ENCODE measurements at places on chromosomes 7 and 10.

GRCh38 chr10:29131952-29132547, 156.8 kb upstream of the LYZL1 start:
- DNase-seq: peak; percentile 88

DNA sequence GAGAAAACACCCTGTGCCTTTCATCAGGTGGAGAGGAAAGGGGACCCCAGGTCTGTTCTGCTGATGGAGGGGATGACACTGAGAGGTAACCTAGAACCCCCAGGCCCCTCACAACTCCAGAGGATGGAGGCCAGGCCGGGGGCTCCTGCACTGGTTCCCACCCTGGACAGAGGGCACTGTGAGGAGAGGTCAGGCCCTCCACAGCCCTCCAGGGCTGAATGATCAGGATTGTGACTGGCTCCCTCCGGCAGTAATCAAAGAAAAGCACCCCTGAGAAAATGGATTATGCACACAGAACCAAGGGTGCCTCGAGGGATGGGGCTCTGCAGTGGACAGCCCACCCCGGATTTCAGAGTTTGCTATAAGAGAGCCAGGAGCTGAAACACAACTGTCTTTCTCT, 502.8 kb downstream of the TCERG1L start:
- no peak for DNase-seq

DNA sequence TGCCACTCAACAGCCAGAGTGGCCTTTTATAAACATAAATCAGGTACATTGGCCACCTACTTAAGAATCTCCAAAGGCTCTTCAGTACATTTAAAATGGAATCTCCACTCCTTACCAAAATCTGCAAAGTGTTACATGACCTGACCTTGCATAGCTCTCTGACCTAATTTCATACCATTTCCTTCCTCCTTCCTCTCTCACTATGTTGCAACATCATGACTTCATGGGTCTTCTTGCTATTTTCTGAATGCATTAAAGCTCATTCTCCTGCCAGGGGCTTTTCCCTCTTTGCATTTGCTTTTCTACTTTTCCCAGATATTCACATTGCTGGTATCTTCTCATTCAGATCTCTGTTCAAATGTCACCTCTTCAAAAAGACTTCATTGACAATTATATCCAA, 22.1 kb upstream of the PPP1R17 start:
- DNase-seq: no peak

DNA sequence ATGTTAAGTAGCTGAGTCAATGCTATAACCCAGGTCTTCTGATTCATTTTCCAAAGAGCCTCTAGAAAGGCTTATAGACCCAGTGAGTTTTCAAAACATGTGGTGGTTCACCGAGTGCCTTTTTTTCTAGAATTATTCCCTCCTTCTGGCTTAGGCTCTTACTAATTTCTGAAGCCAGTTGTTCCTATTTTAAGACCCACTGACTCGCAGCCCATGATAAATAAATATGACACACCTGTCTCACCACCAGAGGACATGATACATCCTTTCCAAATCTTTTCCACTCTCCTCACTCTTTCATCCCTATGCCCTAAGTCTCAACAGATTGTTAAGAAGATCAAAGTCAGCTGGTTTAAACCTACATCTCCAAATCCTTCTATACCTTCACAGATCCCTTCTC, 126.0 kb upstream of the WNT16 start:
- no peak for DNase-seq

DNA sequence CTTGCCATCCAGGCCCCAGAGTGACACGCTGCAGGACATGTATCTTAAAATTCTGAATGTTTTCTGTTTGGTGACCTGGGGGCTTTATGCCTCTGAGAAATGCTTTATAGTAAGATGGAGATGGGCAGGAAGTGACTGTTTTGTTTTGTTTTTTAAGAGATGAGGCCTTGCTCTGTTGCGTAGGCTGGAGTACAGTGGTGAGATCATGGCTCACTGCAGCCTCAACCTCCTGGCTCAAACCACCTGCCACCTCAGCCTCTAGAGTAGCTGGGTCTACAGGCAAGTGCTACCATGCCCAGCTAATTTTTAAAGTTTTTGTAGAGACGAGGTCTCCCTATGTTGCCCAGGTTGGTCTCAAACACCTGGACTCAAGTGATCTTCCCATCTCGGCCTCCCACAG, 20.6 kb downstream of the ZNF777 start:
- DNase-seq: no peak

DNA sequence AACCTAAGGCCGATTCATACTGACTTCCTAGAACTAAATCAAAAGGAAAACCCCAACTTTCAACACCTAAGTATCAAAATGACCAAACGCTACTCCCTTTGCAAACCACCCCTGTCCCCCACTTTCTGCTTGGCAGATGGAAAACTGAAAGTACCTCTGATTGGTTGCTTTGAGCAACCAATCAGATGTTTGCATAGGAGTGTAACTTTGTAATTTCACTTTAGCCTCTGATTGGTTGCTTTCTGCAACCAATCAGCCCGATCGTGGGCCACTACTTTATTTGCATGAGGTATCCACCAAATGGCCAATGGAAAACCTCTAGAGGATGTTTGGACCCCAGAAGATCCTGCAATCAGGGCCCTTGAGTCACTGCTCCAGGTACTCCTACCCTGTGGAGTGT, 12.3 kb upstream of the SNX10 start:
- DNase-seq: peak; percentile 54

GRCh38 chr7:746155-747061, 19.3 kb upstream of the PRKAR1B start:
- no peak for DNase-seq

GRCh38 chr7:16293669-16294425, 127.5 kb downstream of the CRPPA start:
- no peak for DNase-seq

DNA sequence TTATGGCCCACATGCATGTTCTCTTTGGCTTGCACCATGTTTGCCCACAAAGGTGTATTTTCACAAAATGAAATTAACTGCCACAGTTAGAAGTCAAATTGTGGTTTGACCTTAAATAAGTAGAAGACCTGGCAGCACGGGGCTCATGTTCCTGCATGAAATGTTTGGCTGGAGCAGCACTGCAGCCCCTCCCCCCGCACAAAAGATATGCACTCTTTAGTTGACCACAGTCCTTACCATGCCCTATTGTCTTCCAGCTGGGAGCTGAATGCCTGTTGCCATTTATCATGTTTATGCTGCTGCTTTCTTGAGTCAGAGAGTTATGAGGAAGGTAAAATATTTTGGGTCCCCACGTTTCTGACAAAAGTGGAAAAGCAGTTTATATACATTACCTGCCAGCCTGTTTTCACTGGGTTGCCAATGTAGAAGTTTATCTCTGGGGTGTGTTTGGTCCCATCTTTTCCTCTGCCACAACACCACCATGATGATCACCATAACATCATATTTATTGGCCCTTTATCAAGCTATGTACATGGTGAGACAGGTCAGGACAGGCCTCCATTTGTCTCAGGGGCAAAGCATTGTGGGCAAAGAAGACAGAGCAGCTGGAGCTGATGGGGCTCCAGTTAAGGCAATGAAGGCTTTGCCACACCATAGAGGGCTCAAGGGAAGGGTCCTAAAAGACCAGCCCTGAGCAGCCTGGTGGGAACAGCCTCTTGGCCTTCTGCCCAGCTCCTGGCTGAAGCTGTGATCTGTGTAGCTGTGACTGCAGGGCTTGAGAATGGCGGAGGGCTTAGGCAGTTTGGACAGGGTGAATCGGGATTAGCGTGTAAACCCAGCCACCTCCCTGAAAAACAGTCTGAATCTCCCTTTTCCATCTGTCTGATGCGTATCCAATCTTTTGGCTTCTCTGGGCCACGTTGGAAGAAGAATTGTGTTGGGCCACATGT, 5.4 kb downstream of the PRF1 start:
- DNase-seq: no peak

- no peak for DNase-seq
Measured at GRCh38 chr7:137146552-137147337, 196.8 kb downstream of the PTN start.

GRCh38 chr7:7054252-7054830, 128.0 kb upstream of the C1GALT1 start:
- no peak for DNase-seq

DNA sequence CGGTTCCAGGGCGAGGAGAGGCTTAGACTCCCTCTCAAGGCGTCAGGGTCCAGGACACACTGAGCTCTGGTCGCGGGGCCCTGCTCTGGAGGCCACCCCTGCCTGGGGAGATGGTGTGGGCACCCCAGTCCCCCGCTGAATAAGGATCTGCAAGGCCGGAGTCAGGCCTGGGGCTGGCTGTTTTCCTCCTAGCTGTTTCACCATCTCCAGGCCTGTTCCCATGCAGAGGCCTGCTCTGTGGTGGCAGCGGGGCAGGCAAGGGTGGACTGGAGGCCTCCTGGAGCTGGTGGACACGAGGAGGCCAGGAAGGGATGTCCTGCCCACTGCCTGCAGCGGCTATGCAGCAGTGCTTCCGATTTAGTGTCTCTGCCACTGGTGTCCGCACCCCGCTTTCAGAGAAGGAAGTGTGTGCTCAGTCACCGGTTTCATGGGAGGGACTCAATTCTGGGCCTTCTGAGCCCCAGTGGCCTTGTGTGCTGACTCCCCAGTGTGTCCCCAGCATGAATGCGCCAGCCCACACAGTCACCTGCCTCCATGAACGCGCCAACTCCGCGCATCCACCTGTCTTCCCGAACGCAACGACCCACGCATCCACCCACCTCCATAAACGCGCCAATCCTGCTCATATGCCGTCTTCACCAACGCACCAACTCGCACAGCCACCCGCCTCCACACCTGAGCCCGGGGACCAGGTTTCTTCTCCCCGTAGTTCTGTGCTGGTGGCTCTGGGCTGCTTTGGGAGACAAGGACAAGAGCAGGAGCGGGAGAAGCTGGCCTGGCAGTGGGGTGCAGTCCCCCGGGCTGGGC, 14.5 kb upstream of the GPR146 start:
- no peak for DNase-seq

- no peak for DNase-seq
Measured at GRCh38 chr10:36281831-36282331, 639.8 kb upstream of the FZD8 start.

GRCh38 chr10:102545997-102546396, 42.2 kb downstream of the SUFU start:
- no peak for DNase-seq

GRCh38 chr7:311131-311680, 21.2 kb downstream of the FOXL3 start:
- DNase-seq: no peak

- DNase-seq: no peak
Measured at GRCh38 chr10:11431216-11431555, 180.3 kb downstream of the USP6NL start.

GRCh38 chr10:103932971-103933370, 15.0 kb upstream of the STN1 start:
- no peak for DNase-seq

- no peak for DNase-seq
Measured at GRCh38 chr10:58219875-58220274, 47.8 kb downstream of the IPMK start.

- no peak for DNase-seq
Measured at GRCh38 chr10:112945811-112946210, 4.2 kb upstream of the TCF7L2 start.

- no peak for DNase-seq
Measured at GRCh38 chr10:5018134-5018533, 14.5 kb upstream of the AKR1C2 start.

- no peak for DNase-seq
Measured at GRCh38 chr7:80957226-80957777, 38.5 kb upstream of the SEMA3C start.

DNA sequence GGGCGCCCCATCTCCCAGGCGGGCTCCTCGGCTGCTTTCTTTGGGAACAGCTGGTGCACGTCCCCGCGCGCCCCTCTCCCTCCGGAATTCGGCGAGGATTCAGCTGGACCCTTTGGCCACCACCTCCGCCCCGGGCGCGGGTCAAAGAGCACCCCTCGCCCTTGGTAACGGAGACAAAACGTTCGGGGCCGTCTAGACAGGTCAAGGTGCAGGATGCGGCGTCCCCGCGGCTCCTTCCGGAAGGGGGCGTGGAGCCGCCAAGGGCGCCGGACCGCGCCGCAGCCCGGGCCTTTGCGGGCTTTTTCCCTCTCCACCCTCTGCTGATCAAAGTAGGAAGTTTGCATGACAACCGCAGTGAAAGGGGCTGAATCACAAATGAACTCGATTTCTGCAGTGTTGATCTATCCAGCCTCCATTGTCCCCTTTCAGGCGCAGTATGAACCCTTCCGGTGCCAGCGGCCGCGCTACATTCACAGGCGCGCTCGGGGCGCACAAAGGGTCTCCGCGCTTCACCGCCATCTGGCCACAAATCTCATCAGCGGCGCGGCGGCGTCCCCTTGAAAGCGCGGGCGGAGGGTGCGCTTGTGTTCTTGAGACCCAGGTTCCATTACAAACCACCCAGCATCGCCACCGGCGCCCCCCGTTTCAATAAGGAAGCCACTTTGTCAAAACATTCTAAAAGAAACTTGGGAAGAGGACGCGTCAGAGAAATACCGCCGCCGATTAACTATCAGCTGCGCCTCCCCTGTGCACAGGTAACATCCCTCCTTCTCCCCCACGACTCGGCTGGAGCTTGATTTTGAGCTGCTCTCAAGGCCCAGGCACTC, 36.4 kb downstream of the CNPY1 start:
- no peak for DNase-seq

DNA sequence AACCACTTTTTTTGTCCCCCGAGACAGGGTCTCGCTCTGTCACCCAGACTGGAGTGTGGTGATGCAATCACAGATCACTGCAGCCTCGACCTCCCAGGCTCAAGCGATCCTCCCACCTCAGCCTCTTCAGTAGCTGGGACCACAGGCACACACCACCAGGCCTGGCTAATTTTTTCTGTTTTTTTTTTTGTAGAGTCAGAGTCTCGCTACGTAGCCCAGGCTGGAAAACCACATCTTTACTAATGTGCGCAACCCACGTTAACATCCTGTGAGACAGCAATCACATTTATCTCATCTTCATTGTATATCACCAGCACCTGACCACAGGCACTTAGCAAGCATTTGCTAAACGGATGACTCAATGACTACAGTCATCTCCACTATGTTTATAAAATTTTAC, 77.8 kb upstream of the ATP6V0A4 start:
- no peak for DNase-seq

- DNase-seq: no peak
Measured at GRCh38 chr10:129605986-129606518, 139.0 kb downstream of the MGMT start.

- no peak for DNase-seq
Measured at GRCh38 chr7:135974667-135975066, 2.5 kb downstream of the MTPN start.
